CD4-positive, alpha-beta T cell treated with Interleukin-6 for 4 hours (primary cell): ENCODE measurements at places on chromosomes 12 and 14.

- no peak for DNase-seq
Observed at GRCh38 chr14:44291366-44291915, 215.6 kb downstream of the FSCB start.

GRCh38 chr12:1994429-1995143 is 9.7 kb downstream of the DCP1B start:
- DNase-seq, result no peak

DNA sequence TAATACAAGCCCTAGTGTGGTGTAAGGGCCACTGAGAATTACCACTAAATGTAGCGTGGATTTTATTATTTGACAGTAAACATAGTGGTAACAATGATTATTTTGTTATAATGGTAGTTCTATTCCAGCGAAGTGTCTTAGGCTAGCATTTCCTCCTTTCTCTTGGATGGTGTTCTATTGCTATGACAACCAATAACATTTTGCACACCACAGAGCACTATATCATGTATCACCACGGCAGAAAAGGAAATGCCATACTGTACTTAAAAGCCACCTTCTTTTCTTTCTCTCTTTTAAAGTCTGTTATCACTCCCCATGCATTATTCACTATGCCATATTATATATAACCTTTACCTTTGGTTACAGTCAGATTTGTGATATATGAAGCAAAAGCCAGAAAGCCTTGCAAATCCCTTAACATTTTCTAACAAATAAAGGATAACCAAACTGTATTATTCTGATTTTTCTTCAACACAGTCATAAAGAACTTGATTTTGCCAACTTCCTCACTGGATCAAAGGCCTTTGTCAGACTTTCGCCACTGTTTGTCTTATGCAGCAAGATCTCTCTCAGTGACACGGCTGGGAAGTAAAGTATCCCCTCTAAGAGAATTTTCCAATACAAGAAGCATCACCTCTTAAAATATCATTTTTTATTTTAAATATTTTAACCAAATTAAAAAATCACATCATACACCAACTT is 195.8 kb downstream of the FOXN3 start:
- no peak for DNase-seq

DNA sequence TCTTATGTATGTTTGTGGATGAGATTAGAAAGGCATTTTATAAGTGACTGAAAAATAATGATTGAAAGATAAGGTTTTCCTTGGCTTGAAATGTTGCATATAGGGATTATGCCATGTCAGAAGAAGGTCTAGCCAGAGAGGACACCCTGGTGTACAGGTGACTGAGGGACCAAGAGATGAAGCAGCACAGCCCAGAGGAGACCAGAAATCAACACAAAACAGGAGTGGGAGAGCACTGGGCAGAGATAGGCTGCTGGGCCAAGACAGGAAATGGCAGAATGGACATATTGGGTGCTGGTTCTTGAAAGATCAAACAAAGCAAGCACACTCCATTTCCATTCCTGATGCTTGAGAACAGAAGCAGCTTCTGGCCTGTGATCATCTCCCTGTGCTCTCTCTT is 24.4 kb upstream of the FRMD6 start:
- DNase-seq, result no peak

- no peak for DNase-seq
Observed at GRCh38 chr12:124538194-124539082, 29.0 kb downstream of the NCOR2 start.
